ENCODE measurements at places on chromosomes 1 and 21.
A peak's percentile ranks its signal among the peaks of the same experiment; 100 is the strongest.

- DNase-seq = peak; percentile 43
These were observed 379 bp downstream of the PPCS start for GRCh38 chr1:42456754-42457089.

DNA sequence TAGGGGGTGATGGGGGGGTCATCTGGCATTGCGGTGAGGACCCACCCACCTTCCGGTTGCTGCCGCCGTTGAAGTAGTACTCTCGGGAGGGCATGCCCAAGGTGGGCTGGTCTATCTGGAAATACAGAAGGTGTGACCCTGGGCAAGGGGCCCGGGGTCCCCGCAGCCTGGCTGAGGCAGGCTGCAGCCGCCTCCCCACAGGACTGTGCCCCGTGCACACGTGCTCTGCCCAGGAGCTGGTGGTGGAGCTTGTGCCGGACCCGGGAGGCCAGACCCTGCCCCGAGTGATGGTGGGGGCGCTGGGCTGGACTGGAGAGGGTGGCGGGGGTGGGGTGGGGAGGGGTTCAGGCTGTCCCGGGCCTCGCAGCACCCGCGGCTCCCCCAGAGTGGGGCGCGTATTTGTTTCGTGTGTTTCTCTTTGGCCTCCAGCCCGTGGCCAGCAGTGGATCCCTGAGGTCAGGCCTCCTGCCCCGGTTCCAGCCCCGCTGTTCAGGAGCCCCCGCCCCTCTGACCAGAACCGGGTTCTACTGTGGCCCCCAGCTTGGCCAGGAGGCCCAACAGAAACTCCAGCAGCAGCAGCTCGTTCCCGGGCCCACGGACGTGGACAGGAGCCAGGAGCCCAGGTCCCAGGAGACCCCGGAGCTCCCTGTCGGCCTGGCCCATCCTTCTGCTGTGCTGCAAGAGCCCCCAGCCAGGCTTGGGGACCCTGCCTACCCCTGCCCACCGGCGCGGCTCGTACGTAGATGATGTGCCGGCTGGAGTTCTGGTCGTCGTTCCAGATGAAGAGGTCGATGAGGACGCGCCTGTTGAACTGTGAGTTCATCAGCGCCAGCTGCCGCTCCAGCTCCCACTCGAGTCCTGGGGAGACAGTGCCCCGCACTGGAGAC lies 19.2 kb downstream of the PRXL2B start:
- DNase-seq = no peak

DNA sequence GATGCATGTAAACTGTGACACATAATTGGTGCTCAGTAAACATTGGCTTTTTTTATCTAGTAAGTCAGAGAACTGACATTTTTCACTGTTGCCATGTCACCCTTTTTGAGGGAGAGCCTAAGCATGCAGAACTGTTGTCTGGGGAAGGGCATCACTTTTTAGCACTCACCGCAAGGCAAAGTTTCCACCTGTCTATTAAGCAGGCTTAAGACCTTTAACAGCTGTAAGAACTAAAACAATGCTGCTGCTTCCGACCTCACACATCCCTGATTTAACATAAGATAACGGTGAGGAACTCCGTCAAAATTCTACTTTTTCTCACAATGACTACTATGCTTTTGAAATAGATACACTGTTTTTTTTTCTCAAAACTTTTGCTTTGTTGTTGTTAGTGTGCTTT lies 554.8 kb downstream of the NUF2 start:
- peak; percentile 16 for DNase-seq

DNA sequence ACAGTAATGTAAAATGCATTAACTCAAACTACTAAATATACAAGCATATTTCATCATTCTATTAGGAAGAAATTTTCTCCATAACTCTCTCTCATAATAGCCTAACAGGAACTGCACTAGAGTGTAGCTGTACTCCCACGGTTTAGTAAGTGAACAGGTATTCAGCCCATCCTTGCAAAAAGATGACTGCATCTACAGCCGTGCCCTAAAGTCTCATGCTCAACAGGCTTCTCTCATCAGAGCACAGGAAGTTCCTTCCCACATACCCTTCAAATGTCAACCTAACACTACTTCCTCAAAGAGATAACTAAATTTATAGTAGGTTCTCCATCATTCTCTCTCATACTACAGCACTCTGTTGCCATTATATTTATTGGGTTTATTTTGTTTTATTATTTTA lies 251.6 kb downstream of the AKT3 start:
- DNase-seq = no peak

DNA sequence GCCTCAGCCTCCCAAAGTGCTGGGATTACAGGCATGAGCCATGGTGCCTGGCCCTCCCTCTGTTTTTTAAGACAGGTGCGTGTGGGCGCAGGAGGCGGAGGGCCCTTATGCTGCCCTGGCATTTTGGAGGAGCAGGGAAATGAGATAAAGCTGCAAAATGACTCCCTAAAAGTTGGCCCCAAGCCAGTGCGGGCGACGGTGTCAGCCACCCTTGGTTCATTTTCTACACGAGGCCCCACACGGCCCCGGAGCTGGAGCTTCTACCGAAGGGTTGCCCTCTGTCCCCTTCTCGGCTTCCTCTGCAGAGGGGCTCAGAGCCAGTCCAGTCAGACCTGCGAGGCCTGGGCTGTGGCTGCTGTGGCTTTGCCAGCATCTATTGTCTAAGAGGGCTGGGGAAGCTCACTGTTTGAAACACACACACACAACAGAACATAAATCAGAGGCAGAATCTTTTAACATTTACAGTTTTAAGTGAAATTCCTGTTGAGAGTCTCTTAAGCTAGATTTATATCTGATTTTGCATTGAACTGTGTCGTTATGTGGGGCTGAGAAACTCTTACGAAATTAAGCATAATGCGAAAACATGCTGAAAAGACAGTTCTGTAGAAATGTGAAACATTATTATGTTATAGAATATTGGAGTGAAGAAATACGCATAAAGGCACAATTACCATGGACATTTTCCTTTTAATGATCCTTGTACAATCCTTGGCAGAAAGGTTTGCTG lies 255.9 kb downstream of the CAMTA1 start:
- no peak for DNase-seq

GRCh38 chr1:177305040-177306018 lies 134.6 kb downstream of the BRINP2 start:
- no peak for DNase-seq

DNA sequence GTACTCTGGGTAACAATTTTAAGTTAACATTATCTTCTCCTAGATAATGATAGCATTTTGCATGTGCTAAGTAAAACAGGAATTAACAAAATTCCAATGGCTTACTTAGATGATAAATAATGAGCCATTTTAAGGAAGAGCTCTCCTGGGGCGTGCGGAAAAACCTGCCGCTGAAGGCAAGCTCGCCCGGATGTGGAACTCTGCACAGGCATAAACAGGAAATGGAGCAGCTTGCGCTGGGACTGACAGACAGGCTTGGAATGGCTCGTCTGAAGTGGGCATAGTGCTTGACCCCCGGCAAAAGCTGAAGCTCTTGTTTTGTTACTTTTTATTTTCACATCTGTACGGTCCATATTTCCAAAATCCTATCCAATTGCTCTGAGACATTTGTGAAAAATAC lies 169.2 kb downstream of the ZNF281 start:
- DNase-seq = peak; percentile 80

DNA sequence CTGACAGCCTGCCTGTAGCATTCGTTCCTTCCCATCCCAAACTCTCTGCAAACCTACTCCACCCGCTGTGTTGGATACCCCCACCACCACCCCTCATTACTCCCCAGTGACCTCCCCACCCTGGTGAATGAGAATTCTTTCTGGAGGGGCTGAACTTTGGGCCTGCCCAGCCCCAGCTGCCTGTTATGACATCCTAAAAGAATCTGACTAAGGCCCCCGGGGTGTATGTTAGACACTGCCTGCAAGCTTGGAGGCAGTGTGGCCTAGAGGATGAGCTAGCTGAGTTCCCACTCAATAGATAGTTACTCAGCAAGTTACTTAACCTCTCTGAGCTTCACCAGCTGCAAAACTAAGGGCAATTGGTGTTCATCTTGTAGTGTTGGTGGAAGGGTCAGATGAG lies 110.2 kb upstream of the FGGY start:
- no peak for DNase-seq

DNA sequence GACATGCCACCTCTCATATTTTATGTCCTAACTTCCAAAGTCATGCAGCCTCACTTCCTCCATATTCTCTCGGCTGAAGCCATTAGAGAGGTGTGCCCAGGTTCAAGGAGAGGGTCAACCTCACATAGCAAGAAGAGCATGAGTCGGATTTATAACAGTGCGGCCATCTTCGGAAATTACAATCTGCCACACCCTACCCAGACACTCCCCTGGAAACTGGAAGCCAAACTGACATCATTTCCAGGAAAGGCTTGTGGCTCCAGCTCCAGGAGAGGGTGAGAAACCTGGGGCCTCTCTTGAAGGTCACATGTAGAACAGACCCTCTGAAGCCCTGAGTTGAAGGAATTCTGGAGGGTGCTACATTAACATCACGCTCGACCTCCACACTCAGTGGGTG lies 73.5 kb downstream of the RRAGC start:
- DNase-seq = no peak

GRCh38 chr1:157162345-157162744 lies 24.1 kb upstream of the ETV3 start:
- DNase-seq = no peak

DNA sequence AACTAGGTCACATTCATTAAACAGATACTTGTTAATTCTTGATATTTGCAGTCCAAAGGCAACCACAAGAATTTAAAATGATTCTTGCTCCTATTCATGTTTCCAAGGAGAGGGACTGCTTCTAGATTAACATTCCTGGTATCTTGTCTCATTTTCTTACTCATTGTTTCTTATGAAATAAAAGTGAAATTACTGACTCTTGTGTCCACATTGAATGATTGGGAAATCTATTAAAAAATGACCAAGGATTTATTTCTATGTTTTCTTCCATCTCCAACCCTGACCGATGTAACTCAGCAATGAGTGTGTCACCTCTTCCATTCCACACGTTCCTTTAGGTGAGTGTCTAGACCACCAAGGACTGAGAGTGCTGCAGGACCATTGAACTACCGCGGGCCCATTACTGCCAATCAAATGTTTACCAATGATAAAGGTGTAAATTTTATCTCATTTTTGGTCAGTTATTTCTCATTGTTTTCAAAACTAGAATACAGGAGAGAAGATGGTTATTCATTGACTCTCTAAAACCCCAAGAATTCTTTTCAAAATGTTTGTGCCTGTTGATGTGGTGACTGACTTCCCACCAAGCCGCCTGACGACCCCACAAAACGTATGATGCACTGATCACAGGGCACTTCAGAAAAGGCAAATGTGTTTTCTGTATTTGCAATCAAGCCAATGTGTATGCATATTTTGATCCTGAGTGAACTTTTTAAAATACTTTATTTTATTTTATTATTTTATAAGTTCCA lies 414.6 kb upstream of the PTBP2 start:
- no peak for DNase-seq

GRCh38 chr21:29508301-29508700 lies 209.6 kb downstream of the BACH1 start:
- no peak for DNase-seq

DNA sequence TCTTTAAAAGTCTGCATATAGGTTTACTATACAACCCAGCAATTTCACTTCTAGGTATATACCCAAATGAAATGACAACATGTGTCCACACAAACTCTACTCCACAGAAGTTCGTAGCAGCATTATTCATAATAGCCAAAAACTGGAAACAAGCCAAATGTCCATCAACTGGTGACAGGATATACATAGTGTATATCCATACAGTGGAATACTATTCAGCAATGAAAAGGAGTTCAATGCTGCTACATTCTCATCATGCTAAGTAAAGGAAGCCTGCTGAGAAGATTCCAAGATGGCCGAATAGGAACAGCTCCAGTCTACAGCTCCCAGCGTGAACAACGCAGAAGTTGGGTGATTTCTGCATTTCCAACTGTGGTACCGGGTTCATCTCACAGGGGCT lies 200.6 kb downstream of the PATJ start:
- no peak for DNase-seq

DNA sequence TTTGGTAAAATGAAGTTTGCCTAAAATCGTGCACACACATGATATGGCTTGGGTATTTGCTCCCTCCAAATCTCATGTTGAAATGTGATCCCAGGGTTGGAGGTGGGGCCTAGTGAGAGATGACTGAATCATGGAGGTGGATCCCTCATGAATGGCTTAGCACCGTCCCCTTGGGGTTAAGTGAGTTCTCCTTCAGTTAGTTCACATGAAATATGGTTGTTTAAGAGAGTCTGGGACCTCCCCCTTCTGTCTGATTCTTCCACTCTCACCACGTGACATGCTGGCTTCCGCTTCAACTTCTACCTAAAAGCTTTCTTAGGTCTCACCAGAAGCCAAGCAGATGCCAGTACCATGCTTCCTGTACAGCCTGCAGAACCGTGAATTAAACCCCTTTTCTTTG lies 58.4 kb downstream of the SIPA1L2 start:
- no peak for DNase-seq

- DNase-seq = no peak
These were observed 7.3 kb upstream of the VPS45 start for GRCh38 chr1:150060260-150060659.

DNA sequence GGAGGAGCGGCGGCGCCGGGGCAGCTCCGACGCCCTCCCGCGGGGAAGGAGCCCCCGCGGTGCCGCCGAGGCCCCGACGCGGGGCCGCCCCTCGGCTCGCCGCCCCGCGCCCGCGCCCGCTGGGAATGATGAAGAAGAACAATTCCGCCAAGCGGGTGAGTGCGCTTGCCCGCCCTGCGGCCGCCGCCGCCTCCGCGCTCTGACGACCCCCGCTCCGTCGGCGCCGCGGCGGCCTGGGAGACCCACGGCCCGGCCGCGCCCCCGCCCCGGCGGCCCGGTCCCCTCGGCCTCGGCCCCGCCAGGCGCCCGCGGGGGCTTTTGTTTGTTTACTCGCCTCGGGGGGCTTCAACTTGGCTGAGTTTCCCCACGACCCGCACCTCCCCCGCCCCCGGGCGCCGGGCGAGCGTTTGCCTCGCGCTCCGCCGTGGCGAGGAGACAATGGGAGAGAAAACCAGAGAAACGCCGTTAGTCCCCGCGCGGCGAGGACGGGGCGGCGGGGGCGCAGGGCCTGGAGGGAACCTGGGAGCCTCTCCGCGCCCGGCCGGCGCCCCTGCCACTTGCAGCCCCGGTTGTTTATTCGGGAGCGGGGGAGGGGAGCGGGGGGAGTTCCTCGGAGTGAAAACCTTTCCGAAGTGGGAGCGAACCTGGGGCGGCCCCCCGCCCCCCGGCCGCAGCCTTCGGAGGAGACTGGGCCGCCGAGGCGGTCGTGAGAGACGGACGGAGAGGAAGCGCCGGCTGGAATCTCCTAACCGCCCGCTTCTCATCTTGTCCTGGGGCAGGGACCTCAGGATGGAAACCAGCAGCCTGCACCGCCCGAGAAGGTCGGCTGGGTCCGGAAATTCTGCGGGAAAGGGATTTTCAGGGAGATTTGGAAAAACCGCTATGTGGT lies 661 bp downstream of the PLEKHO1 start:
- no peak for DNase-seq

DNA sequence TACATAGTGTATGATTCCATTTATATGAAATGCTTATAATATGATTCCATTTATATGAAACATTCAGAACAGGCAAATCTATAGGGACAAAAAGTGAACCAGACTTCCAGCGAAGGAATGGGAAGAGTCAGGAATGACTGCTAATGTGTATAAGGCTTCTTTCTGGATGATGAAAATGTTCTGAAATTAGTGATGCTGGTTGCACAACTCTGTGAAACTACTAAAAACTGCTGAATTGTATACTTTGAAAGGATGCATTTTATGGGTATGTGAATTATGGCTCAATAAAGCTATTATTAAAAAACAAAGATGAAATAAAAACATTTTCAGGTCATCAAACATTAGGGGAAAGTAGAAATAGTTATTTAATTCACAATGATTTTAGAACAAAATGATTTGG lies 14.1 kb upstream of the IL24 start:
- no peak for DNase-seq
